ENCODE measurements at places on chromosomes 13 and 19.
A peak's percentile ranks its signal among the peaks of the same experiment; 100 is the strongest.

DNA sequence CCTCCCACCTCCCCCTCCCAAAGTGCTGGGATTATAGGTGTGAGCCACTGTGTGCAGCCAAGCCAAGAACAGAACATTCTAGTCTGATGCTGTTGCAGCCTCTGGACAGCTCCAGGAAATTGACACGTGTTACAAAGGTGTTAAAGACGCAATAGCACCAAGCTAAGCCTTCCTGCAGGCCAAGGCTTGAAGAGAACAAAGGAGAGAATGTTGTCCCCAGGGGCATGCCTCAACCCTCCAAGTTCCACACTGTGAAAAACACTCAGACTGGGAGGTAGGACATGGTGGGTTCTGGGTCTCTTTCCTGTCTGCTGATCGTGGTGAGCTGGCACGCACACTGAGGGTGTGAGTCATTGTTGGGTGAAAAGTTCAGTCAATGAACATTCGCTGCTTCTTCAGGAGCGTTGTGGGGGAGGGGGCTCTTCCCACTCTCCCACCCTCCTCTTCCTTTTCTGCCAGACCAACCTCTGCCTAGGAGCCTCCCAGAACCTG is 5.3 kb upstream of the PTPRS start:
- no peak for DNase-seq

DNA sequence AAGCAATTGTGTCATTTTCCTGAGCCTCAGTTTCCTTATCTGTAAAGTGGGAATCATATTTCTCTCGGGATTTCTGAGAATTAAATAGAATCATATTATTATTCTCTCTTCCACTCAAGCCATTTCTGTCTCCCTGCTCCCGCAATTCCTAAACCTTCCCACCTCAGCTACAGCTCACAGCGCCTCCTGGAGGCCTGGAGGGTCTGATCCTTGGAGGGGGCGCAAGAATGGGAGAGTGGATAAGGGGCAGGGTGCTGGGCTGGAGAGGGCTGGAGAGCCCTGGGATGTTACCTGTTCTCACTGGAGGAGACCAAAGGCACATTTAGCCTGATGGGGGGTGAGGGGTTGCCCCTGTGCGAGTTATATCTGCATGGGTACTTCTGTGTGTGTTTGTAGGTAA is 31.1 kb upstream of the CYP2S1 start:
- DNase-seq, result no peak

DNA sequence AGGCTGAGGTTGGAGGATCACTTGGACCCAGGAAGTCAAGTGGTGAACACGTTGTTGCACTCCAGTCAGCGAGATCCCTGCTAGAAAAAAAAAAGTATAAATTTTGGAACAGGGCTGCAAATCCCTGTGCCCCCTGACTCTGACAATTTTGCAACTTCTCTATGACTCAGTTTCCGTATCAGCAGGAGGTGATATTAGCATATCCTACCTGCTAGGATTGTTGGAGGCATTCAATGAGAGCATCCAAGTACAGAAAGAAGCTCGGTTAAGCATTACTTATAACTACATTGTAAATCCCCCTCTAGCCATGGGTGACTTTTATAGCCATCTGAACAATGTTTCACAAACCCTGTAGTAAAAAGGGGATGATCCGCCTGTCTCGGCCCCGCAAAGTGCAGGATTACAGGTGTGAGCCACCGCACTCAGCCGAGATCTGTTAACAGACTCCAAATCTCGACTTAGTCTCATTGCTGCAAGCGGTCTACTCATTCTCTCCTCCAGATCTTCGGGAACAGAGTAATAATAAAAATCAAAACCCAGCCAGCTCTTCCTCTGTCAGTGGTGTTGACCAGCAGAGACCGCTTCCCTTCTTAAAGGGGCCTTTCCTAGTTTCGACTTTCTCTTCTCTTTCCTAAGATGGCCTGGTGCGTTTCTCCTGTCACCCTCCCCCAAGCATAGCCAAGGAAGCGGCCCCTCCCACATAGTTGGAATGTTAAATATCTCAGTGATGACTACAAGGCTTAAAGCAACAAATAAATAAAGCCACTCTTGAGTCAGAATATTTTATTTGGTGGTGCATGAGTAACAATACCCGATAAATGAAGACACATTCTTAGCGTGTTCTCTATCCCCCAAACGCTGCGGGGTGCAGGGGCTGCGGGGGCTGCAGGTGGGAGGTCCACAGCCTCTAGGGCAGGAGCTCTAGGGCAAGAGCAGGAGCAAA is 10.3 kb upstream of the BICRA start:
- DNase-seq, result no peak

DNA sequence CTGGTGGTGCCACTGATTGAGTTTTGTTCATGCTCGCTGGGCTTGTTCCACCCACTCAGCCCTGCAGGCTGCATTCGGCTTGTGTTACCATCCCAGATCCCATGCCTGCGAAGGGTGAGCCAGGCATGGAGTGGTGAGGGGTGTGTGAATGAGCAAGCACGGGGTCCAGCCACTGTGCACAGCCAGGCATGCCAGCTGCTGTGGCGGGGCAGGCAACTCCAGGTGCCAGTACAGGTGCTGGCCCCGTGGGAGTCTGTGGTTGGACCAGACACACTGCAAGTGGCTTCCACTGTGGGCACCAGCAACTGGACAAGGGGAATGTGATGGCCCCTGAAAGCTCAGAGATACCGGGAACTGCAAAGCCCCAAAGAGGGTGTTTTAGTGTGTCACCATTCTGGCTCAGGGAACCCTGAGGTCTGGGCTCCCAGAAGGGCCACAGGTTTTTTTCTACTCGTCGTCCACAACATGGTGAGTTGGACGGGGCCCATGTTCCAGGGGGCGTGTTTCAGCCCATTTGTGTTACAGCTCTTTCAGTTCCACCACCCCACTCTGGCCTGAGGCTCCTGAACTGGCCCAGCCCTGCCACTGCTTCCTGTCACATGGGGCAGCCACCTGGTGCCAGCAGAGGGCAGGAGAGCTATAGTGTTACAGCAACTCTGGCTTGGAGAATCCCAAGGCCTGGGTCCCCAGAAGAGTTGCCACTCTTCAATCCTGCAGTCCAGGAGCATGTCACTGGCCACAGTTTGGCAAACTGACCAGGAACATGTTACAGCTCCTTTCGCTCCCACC is 217.0 kb upstream of the OBI1 start:
- no peak for DNase-seq

DNA sequence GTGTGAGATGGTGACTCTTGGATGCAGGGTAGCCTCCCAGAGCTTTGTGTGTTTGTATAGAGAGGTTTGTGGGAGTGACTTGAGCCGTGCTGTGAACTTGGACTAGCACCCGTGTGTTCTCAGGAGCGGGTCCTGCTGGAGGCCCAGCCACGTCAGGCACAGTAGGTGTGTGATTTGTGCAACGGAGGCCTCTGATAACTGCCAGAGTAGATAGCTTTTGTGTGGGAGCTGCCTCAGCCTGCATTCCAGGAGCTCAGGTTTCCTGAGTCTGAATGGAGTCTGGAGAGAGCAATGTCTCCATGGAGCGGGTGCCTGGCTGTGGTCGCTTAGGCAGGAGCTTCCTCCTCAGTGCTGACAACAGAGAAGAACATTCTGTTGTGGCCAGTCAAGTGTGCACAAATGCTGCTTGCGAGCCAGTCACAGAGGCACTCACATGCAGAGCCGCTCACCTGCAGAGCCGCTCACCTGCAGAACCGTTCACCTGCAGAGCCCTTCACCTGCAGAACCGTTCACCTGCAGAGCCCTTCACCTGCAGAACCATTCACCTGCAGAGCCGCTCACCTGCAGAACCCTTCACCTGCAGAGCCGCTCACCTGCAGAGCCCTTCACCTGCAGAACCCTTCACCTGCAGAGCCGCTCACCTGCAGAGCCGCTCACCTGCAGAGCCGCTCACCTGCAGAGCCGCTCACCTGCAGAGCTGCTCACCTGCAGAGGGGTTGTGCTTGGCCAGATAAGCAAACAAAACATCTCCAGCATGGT is 32.6 kb downstream of the TFDP1 start:
- DNase-seq, result no peak

DNA sequence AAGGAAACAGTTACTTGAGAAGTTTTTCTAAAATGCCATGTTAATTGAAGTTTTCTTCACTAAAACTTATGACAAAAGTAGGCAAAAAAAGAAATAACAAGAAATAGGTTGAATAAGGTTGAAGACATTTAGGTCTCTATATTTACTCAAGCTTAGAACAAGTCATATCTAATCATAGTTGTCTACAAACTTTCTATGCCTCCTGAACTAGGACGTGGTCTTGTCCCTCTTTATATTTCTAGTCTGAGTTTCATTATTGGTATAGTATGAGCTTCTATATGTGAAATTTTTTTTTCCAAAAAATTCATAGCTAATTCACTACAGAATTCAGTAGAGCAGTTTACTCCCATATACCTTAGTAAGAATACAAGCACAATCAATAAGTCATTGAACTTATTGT is 836.4 kb downstream of the SLITRK6 start:
- no peak for DNase-seq

GRCh38 chr19:33459222-33460090 is 62.1 kb downstream of the PEPD start:
- peak; percentile 79 for DNase-seq

Measured in osteocyte (in vitro differentiated cells).